Stimulated activated CD8-positive, alpha-beta memory T cell treated with anti-CD3 and anti-CD28 coated beads, Interleukin-12 subunit alpha, Interleukin-12 subunit beta, amount 100 ng/mL, for 1 hour (primary cell): ENCODE measurements at places on chromosomes 11 and 22.

- DNase-seq, result no peak
These were observed 21.6 kb upstream of the CSNK1E start for GRCh38 chr22:38338772-38339379.

DNA sequence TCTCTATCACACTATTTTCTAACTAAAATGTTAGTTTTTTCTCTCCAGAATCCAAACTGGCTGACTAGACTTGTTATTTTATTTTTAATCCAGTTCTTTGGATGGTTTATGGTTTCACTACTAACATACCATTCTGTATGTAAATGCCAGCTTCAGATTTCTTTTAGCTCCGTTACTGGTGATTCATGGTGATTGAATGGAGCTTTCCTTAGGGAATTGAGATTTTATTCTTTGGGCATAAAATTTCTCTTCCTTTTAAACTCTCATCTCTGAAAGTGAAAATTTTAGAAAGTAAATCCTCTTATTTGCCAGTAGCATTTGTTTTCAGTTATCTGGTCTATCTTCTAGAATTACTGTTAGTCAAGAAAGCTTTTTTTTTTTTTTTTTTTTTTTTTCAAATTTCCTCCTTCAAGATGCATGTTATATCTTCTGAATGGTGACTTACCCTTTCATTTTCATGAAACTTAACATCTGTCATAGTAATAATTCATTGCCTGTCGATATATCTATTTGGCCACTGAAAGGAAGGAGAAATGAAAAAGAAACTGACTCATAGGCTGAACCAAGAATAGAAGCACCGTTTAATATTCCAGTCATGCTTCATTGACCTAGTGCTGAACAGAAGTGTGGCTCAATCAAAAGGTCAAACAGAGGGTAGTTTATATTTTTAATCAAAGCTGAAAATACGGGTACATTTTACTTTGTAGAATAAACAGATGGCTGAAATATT, 6.4 kb downstream of the ENDOD1 start:
- DNase-seq, result no peak

- no peak for DNase-seq
These were observed 44.0 kb downstream of the EIF4ENIF1 start for GRCh38 chr22:31445642-31446041.

- DNase-seq, result no peak
These were observed 1494.3 kb downstream of the BRD1 start for GRCh38 chr22:48333323-48333763.

- no peak for DNase-seq
These were observed 13.2 kb downstream of the MPZL3 start for GRCh38 chr11:118238929-118239328.

DNA sequence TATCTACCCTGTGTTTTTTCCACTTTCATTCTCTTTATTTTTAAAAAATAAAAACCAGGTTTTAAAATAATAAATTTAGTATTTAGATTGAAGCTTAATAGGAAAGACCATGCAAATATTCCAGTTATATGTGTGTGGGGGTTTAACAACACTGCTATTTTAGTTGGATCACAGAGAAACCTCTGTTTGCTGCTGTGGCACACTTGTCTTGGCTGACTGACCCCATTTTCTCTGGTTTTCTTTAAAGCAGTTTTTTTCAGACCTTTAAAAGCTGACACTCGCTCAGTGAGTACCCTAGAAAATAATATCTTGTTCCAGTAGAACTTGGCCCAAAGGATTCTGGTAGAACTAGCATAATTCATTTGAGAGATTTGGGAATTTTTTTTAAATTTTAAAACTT, 31.6 kb downstream of the ACER3 start:
- no peak for DNase-seq

DNA sequence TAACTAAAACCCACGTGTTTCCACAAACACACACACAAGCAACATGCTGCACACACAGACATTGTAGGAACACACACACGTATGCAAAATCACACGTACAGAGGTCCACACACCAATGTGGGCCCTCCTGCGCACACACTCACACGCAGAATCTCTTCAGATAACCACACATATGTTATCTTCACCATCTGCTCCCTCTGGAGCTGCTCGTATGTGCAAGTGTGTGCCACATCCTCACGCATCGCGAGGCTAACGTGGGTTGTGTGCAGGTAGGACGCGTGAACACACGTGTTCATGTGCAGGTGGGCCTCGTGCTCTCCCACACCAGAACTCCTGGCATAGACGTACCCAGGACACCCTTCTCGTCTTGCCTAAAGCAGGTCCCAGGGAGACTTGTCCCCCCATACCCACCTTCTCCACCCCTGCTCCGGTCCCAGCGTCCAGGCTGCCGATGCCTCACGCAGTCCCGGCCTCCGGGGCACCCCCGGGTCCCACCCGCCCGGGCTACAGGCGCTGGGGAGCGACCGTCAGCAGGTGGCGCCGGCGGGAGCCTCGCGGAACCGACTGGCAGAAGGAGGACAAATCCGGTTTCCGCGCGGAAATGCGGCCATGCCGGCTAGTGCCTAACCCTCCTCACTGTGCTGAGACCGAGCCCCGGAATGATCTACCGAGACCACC, 10.3 kb upstream of the IGSF9B start:
- peak; percentile 55 for DNase-seq

- no peak for DNase-seq
These were observed 15.1 kb downstream of the SPTBN2 start for GRCh38 chr11:66713746-66714480.

GRCh38 chr22:19710020-19710768, 4.1 kb upstream of the SEPTIN5 start:
- DNase-seq, result no peak

- no peak for DNase-seq
These were observed 15.8 kb downstream of the BLID start for GRCh38 chr11:122100037-122100755.

- no peak for DNase-seq
These were observed 38.5 kb downstream of the CDON start for GRCh38 chr11:126024123-126024522.

- no peak for DNase-seq
These were observed 128.5 kb downstream of the SIK3 start for GRCh38 chr11:116969694-116970093.

DNA sequence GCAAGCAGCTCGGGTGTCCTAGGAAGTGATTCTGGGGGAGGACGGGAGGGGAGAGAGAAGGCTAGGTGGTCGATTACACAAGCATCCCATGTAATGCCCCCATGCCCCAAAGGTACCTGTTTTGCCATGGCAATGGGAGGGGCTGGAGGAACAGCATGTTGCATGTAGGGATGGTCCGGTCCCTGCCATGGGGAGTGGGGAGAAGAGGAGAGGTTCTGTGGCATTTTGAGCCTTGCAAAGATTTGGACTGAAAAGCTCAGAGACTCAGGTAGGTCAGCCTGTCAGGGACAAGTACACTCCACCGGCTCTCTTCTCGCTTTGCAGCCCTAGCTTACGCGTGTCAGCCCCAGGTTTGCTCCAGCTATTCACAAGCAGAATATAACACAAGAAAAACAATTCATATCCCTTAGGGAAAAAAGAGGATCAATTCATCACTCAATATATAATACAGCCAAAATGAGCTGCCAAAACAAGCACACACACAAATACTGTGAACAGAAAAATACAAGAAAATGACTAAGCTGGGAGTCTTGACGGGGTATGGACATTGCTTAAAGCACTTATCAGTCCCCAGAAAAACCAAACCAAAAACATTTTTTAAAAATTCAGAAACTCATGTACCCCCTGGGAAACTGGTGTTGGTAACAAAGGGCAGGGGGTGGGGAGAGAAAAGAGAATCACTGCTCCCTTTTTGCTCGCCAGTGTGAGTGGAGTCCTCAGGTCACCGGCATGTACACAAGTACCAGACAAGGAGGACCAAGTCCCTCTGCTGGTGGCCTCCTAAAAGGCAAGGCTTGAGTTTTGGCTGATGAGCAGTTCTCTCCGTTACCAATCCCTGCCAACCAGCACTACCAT, 21.6 kb downstream of the APOL5 start:
- DNase-seq, result no peak

GRCh38 chr11:269146-269890, 8.9 kb upstream of the NLRP6 start:
- no peak for DNase-seq

DNA sequence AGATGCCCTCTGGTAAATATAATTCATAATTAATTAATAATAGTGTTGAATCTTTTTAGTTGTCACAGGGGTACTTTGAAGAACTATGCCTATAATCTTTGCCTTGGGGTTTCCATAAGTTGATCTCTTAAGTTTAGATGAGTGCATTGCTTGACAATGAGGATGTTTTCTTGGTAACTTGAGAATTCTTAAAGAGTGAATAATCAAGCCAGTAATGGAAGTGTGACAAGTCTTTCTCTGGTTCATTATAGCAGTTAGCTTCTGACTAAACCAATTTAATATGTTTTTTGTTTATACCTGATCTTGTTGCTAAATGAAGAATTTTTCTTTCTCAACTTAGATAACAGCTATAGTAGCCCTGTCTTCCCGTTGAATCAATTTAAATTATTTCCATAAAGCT, 46.2 kb downstream of the ATXN10 start:
- DNase-seq, result no peak

GRCh38 chr11:86916330-86916729, 38.9 kb downstream of the FZD4 start:
- no peak for DNase-seq

- DNase-seq, result no peak
These were observed 6.8 kb downstream of the SAC3D1 start for GRCh38 chr11:65047581-65048422.

DNA sequence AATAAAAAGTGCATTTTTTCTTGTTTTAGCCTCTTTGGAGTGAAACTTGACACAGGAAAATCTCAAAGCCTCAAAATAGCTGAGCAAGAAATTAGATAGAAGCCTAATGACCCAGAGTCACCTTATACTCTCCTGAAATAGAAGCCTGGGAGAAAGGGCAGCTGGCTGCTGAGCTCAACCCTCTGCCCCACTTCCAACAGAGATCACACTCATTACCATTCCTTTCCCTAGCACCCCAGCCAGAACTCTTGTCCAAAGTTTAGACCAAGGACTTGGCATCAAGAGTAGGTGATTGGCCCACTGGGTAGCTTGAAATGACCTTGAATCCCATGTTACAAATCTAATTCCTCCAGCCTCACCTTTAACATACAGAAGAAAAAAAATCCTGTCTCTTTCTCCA, 62.7 kb upstream of the AMOTL1 start:
- no peak for DNase-seq

DNA sequence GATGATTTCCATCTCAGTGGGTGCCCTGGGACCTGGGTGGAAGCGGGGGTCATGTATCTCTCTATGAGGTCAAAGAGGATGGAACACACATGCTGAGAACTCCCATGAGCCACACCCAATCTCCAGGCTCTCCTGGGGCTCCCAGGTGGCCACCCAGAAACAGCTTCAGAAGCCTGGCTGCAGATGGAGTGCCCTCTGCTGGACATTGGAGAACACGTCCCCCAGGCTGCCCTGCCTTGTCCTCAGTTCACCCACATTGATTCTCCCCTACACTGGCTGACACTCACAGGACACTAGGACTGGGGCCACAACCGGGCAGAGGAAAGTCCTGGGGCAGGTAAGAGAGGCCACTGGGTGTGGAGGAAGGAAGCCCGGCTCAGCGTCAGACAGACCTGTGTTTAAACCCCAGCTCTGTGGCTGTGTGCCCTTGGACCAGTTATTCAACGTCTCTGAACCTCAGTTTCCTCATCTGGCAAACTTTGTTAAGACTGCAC, 4.5 kb upstream of the NOL12 start:
- DNase-seq, result peak; percentile 59

- DNase-seq, result no peak
These were observed 133.3 kb downstream of the ATXN10 start for GRCh38 chr22:45804986-45805325.

- no peak for DNase-seq
These were observed 239.1 kb upstream of the ARHGAP20 start for GRCh38 chr11:110951037-110951949.

GRCh38 chr11:121109916-121110586, 9.0 kb downstream of the TECTA start:
- DNase-seq, result no peak

DNA sequence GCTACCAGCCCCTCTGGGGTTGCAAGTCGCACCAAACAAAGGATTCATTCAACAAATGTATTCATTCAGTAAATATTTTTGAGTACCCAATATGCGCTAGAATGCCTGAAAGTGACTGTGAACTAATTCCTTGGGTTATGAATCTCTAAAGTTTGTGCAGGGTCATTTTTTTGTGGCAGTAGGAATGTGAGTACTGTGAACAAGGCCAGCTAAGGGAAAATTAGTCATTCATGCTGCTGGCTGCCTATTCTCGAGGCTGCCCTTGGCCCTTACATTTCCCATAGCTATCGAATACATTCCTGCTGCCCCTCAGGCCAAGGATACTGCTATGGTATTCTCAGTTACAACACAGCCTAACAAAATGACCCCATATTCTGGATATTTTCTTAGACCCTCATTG, 141.6 kb downstream of the TRPC6 start:
- no peak for DNase-seq

DNA sequence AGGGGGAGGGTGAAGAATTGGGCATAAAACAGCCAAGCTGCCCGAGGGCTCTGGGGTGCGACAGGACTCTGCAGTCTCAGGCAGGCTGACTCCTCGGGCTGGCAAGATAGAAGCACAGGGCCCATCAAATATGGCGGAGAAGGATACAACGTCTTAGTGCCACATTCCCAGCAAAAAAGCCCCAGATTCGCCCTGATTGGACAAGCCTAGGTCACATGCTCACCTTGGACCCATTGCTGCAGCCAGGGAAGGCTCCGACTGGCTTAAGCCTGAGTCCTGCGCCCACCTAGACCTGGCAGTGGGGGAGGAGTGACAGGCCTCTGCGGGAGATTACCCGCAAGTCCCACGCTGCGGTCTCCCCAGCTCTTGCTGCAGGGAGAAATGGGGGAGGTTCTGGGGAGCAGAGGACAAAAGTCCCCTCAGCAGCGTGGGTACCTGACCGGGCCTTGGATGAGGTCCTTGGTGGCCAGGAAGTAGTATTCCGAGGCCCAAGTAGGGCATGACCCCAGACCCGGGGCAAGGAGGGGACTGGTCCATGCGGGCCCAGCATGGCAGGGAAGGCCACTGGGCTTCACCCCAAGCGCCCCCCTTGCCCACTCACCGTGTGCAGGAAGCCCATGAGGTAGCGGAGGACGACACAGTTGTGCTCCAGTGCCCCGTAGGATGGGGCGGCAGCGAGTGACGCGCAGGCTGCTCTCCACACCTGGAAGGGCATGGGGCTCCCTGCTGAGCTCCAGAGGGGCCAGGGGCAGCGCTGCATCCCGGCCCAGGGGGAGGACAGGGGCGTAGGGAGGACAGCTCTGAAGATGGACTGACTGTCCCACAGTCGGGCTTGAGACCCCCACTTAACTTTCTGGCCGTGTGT, 113.0 kb downstream of the ARHGAP8 start:
- no peak for DNase-seq

- DNase-seq, result no peak
These were observed 15.2 kb downstream of the PRR33 start for GRCh38 chr11:1876361-1877063.

DNA sequence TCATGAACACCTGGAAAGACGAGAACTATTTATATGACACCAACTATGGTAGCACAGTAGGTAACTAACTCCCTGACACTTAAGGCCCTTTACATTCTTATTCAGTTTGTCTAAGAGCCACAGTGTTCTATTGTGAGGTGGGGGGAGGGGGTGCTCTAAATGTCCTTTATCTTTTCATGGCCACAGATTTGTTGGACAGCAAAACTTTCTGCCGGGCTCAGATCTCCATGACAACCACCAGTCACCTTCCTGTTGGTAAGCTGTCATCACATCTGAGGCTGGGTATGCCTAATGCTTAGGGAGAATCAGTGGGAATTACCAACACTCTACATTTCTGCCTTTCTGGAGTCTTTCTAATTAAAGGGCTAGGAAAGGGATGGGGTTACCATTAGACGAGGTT, 30.7 kb downstream of the EHF start:
- no peak for DNase-seq

GRCh38 chr22:45670981-45671782, 452 bp upstream of the ATXN10 start:
- no peak for DNase-seq
